AG04450 (cell line): ENCODE measurements at places on chromosomes 13 and 19. TPM values are rescaled to one million over a fixed set of nuclear protein-coding genes. Genes with fewer than 3 reads are reported as not detected.

Gene PCDH9
- 2.2 and 3.3 TPM in 2 replicates for polyA plus RNA-seq

Gene SIGLEC5
- polyA plus RNA-seq, result not detected in 2 replicates

Gene PSG1
- 2.1 and 2.4 TPM in 2 replicates for polyA plus RNA-seq

Gene PALM
- polyA plus RNA-seq, result 1.8 and 2.4 TPM in 2 replicates

Gene FREM2
- under 0.01 TPM in 1 of 2 replicates, not detected in the other for polyA plus RNA-seq

Gene CEACAM7
- not detected in 2 replicates for polyA plus RNA-seq

Gene LRRC4B
- not detected in 2 replicates for polyA plus RNA-seq

Gene CEACAM3
- polyA plus RNA-seq, result not detected in 2 replicates

Gene SIGLEC10
- polyA plus RNA-seq, result not detected in 2 replicates

GRCh38 chr19:10691883-10692282 lies 9.4 kb upstream of the QTRT1 start:
- DNase-seq, result no peak

DNA sequence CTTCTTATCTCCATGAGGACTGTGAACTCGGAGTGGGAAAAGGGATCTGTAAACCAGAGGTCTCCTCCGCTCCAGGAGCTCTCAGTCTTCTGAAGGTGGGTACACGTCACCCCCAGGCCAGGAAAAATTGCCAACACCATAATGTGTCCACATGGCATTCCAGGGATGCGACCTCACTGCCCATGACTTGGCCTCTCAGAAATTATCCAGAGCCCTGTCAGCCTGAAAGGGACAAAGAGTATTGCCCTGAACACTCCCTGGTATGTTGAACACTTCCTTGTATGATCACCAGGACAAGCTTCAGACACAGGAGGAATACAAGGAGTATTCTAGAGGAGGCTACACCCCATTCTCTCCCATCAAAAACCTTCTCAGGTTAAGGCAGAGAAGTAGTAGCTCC lies 81.0 kb upstream of the SLC7A1 start:
- DNase-seq, result no peak

- DNase-seq, result no peak
Measured at GRCh38 chr13:31884556-31884955, 145.2 kb downstream of the RXFP2 start.

GRCh38 chr13:40706439-40706838 lies 40.0 kb upstream of the FOXO1 start:
- DNase-seq, result no peak

DNA sequence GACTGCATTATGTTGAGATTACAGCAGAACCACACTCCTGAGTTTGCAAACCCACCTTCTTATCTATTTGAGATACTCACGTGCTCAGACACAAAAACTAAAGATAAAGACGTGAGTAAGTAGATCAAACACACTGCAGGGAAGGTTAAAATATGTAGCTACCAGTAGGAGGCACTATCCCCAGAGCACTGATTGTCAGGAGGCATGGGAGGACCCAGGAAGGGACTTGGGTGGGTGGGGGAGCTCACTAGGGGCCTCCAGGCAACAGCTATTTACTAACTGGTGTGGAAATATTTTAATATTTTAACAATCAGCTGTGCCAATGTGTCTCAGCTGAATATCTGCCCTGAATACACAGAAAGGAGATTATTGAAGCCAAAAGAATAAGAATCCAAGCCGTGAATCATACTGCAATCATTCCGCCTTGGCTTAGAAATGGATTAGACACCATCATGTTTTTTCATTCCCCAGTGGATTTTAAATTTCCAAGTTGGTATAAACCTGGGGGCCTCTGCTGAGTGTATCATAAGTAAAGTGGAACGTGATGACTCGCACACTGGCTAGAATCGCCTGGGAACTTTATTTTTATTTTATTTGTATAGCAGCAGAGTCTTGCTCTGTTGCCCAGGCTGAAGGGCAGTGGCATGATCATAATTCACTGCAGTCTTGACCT lies 73.2 kb upstream of the CACNA1A start:
- DNase-seq, result peak; percentile 16

GRCh38 chr13:43908156-43909126 lies 28.7 kb downstream of the LACC1 start:
- DNase-seq, result peak; percentile 55

GRCh38 chr13:49877629-49878218 lies 58.4 kb downstream of the SPRYD7 start:
- no peak for DNase-seq

- no peak for DNase-seq
Measured at GRCh38 chr13:25872481-25873241, 179.2 kb downstream of the SHISA2 start.

DNA sequence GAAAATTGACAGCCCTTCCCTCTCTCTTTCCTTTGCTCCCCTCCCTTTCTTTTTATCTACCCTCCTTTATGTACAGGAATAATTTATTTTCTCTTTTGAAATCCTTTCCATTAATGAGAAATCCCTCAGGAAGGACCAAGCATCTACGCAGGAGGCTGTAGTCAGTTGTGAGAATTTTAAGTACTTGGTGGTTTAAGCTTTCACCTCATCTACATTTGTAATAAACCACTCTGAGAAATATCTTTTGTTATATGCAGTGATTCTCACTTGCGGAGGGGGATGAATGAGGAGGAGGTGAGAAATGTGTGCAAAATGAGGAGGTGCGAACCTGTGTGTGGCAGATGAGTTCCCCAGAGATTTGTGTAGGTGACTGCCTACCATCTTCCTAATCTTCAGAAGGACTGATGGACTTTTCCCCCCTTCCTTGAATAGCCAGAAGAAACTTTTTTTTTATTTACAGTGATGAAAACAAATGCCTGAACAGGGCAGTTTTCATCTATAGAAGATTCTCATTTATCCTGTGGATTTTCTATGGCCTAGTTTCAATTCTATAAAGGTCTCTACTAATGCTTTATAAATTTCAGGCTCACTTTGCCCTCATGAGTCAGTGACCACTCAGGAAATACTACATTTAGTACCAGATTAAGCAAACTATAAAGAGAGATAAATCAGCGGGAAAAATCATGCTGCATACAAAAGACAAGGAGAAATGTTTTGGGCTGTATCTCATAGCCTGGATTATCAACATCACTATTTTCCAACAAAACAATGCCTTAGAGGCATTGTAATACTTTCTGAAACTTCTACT lies 118.3 kb downstream of the LHFPL6 start:
- no peak for DNase-seq

- DNase-seq, result no peak
Measured at GRCh38 chr19:17424743-17425365, 5.0 kb downstream of the MVB12A start.

GRCh38 chr19:18659281-18660050 lies 22.6 kb downstream of the KLHL26 start:
- DNase-seq, result no peak

- no peak for DNase-seq
Measured at GRCh38 chr19:33392341-33393285, 19.1 kb downstream of the CEBPG start.

- DNase-seq, result no peak
Measured at GRCh38 chr13:106113796-106114195, 421.7 kb downstream of the EFNB2 start.

- no peak for DNase-seq
Measured at GRCh38 chr19:8324186-8325050, 3.1 kb downstream of the RPS28 start.

GRCh38 chr19:39916851-39917396 lies 17.5 kb downstream of the FCGBP start:
- DNase-seq, result no peak
